ENCODE measurements at places on chromosomes 4 and X.

- no peak for DNase-seq
These were observed 16.5 kb upstream of the CYBB start for GRCh38 chrX:37763400-37763799.

GRCh38 chrX:8413279-8413678 is 51.4 kb upstream of the VCX3B start:
- DNase-seq: no peak

DNA sequence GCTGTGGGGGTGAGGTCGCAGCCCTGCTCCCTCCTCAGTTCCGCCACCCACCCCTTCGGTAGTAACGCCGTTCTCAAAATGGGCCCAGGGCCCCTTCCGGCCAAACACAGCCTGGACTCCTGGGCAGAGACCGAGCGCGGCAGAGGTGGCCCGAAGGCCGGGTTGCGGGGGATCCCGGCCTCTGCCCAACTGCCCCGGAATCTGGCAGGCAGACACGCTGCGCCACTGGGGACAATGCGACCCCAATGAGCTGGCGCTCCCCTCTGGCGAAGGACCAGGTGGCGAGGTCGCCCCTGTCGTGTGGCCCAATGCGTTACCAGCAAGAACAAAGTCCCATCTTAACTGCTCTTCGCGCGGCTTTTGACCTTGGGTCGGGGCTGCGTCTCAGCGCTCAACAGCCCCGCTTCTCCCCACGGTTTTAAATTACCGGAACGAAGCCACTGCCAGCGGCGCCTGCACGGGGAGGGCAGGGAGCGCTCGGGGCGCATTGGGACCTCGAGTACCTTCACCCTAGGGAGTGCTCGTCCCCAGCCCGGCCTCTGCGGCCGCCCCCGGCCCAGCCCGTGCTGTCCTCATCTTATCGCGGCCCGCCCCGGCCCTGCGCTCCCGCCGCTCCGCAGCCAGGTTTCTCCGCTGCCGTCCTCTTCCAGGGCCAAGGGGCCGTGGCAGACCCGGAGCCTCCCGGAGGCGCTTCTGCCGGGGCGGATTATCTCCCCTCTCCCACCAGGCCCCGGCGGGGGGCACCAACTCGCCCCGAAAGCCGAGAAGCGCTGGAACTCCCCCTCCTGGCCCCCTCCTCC is 22.2 kb upstream of the HMX1 start:
- DNase-seq: no peak

GRCh38 chrX:131801911-131802310 is 221.2 kb upstream of the STK26 start:
- DNase-seq: no peak

- no peak for DNase-seq
These were observed 573.1 kb upstream of the POU3F4 start for GRCh38 chrX:82934980-82935379.

- DNase-seq: no peak
These were observed 61.1 kb upstream of the ARSJ start for GRCh38 chr4:114040319-114041116.

- no peak for DNase-seq
These were observed 5.3 kb downstream of the HCFC1 start for GRCh38 chrX:153966283-153966688.

Data from mesenteric fat pad (tissue), 1 donor.